ENCODE measurements at places on chromosomes 4 and X.
A peak's percentile ranks its signal among the peaks of the same experiment; 100 is the strongest.

DNA sequence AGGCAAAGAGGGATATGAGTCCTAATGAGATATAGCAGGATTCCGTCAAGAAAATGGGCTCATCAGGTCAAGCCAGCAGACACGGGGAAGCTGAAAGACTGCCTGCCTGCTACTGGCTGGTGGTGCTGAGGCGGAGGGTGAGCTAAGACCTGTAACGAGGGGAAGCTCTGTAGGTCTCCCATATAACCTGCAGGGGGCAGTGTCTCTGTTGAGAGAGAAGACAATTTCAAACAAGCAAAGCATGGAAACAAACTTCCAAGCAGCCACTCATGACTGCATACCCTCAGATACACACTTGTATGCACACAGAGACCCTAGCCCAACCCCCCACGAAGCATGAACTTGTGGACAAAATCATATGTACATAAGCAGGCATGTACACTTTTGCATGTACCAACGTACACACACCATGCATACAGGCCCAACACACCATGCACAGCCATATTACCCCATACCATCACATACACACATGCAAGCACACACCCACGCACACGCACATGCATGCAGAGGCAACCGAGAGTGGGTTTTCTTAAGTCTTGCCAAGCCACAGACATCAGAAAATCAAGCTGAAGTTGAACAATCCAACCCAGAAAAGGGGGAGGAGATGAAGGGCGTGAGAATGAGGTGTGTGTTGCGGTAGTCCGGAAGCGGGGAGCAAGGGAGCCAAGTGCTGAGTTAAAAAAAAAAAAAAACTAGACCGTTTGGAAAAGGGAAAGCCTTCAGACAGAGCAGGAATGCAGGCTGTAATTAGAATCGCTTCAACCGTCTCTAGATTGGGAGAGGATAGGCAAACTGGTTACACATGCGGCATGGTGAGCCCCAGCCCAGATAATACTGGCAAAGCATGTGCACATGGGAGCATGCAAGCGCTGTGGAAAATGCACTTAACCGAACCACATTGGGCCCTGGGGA lies 71.0 kb downstream of the PJA1 start:
- DNase-seq: no peak

DNA sequence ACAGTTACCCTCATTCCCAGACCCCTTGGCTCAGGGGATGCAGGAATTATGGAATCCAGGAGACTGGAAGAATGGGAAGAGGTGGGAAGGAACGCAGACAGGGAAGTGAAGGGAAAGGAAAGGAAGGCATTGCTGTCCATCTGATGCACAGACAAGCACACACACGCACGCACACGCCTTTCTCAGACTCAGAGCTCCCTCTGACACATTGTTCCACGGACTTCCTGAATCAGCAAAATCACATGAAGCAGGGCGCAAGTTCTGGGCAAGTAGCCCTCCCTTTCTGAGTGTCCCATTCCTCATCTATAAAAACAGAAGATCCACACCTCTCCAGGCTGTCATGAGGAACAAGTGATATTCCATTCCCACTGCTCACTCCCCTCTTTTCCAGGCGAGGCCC lies 13.2 kb downstream of the IQSEC2 start:
- DNase-seq: no peak

GRCh38 chr4:154911097-154911496 lies 130.0 kb downstream of the RBM46 start:
- DNase-seq: no peak

DNA sequence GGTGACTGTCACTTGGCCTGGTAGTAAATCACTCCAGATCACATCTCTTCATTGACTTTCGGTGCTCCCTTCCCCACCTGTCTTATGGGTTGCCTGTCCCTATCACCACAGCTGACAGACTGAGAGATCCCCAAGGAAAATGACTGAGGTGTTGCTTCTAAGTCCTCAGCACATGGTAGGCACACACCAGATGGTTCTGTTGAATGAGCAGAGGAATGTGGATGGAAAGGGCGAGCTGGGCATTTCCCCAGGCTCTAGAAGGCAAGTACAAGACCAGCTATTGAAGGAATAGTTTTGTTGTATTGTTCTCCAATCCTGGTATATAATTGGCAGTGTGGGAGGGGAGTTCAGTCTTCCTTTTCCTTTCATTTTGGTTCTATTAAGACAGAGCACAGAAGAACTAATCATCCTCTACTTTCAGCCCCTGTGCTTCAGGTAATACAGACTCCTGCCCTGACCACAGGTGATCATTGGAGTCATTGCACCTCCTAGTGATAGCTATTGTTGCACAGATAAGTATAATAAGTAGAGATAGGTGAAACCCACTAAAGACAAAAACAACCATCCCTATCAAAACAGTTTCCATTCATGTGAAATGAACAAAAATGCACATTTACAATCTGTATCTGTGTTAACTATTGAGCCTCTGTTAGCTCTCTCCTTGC lies 158.6 kb downstream of the TRAM1L1 start:
- no peak for DNase-seq

DNA sequence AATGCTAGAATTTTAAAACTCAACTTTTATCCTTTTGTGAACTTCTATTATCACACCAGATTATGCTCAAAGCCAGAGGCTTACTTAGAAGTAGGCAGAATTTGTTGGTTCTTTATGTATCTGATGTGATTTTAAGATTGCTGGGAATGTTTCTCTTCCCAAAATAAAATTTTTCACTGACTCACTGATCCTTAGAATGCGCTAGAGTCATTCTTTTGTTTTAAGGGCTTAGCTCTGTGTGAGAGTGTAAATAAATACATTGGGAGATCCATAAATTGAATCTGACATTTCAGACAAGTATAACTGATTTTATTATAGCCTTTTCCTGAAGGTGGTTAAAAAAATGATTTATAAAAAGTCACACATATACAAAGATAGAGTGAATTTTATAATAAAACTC lies 101.3 kb downstream of the LARP1B start:
- no peak for DNase-seq

- peak; percentile 11 for DNase-seq
These were observed 615 bp downstream of the NEXMIF start for GRCh38 chrX:74924449-74925224.

- DNase-seq: no peak
These were observed 39.5 kb upstream of the CXCL13 start for GRCh38 chr4:77566148-77566547.

GRCh38 chr4:187685247-187685646 lies 310.3 kb upstream of the ZFP42 start:
- DNase-seq: no peak

GRCh38 chr4:123478859-123479345 lies 82.3 kb downstream of the SPRY1 start:
- no peak for DNase-seq

DNA sequence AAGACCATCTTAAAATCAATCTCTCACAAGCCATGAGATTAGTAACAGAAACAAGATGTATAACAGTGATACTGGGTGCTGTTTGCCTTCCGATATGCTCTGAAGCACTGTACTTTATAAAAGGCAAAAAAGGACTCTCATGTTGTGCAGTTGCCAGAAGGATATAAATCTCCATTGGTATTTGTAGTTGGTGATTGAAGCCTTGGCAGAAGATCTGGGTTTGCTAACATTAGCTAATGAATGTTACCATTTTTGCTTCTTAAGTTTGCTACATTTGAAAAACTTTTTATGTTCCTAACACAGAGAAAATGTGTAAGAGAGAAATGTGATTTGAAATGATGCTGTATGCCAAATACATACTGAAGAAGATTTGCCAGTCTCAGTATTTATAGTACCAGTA lies 44.4 kb downstream of the RAP1GDS1 start:
- DNase-seq: no peak

GRCh38 chrX:24259544-24260240 lies 54.2 kb downstream of the SUPT20HL2 start:
- no peak for DNase-seq

GRCh38 chrX:21319323-21319722 lies 54.9 kb upstream of the CNKSR2 start:
- DNase-seq: no peak

DNA sequence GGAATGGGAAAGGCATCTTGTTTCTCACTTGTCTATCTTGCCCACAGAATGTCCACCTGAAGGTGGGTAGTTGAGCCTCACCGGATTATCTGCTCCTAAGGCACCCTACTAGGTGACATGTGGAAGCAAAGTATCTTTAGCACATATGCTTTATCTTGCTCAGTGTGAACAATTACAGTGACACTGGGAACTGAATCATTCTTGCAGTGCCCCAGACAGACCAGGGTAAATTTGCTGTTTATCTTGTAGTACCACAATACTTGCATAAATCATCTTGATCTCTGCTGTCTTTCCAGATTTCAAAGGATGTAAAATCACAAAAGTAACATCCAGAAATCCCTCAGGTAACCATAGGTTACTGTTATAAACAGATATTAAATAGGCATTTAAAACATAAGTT lies 930.0 kb upstream of the INTU start:
- DNase-seq: no peak

- DNase-seq: no peak
These were observed 195.5 kb downstream of the PTTG2 start for GRCh38 chr4:38155589-38156294.

- no peak for DNase-seq
These were observed 94.6 kb upstream of the WDR44 start for GRCh38 chrX:118251271-118251670.

- DNase-seq: no peak
These were observed 399.2 kb downstream of the NLGN4X start for GRCh38 chrX:5829469-5829868.

- no peak for DNase-seq
These were observed 84.0 kb downstream of the PHKA2 start for GRCh38 chrX:18899796-18900380.

DNA sequence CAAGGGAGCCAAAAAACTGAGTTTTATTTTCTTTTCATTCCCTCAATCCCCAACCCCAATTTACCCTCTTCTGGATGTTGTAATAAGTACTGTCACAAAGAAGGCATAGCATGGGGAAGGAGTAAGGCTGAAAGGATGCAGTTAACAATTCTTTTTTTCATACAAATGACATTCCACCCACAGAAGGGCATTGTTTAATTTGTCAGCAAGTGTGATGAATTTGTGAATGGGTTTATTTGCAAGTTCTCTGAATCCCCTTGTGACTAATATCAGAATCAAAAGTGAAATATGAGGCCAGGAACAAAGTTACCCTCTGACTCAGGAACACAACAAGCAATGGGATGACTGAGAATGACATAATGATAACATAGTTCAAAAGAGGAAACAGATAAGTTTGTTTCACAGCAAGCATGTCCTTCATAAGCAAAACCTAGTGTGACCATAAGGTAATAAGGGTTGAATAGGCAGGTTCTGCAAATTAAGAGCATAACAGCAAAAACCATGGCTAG lies 2.1 kb downstream of the GEMIN8 start:
- DNase-seq: no peak

Data from DMS79 (cell line).